Activated T-helper 1 cell treated with anti-CD3 and anti-CD28 coated beads, Interleukin-12 subunit alpha, Interleukin-12 subunit beta, Interleukin-2, Interleukin-4 antibody, amounts not matched to agents 30 ng/mL and 10 ng/mL and 1 ng/mL, durations not matched to agents 14 hours and 24 hours and 36 hours (primary cell): ENCODE measurements at places on chromosomes 11 and 22. TPM values are rescaled to one million over a fixed set of nuclear protein-coding genes. Genes with fewer than 3 reads are reported as not detected.

PLET1 gene
- not detected in 2 replicates for total RNA-seq

CELSR1 gene
- total RNA-seq: 0.39 and 0.44 TPM in 2 replicates

CSNK2A3 gene
- 1.2 TPM in 2 replicates for total RNA-seq

OR5B21 gene
- not detected in 2 replicates for total RNA-seq

DNA sequence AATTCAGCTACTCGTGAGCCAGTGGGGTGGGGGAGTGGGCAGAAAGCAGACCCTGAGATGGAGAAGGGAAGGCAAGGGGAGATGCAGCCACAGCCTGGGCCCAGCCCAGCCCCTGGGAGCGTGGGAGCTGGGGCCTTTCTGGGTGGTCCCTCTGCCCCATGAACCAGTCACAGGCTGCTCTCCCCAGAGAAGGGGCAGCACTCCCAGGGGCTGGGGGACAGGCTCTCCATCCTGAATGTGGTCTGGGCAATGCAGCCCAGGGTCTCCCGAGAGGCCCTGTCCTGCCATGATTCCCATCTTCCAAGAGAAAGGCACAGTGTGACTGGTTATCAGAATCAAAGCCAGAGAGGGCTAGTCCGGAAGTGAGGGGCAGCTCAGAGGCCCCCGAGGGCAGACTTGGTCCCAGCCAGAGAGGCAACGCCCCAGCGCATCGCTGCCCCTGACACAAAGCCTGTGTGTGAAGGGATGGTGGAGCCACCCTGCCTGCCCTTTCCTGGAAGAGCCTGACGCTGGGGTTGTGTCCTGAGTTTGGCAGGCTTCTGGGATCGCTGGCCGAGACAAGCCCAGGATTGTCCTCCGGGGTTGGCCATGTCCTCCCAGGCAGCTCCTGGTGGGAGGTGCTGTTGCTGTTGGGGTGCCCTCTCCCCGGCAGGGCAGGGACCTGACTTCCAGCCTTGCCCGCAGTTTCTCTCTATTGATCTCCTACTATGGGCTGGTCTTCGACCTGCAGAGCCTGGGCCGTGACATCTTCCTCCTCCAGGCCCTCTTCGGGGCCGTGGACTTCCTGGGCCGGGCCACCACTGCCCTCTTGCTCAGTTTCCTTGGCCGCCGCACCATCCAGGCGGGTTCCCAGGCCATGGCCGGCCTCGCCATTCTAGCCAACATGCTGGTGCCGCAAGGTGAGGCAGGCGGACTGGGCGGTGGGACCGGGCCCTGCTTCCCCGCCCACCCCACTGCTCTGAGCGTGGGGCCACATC lies 23.8 kb upstream of the SLC22A12 start:
- no peak overlapping the region for H3K4me3 ChIP-seq
- H3K27ac ChIP-seq: no peak overlapping the region
- DNase-seq: no peak
- H3K27me3 ChIP-seq: no peaks in the 10 kb centered on the region

- peak overlapping the region; percentile 58 for H3K4me3 ChIP-seq
- H3K27me3 ChIP-seq: peaks cover 37% of the 10 kb centered on the region
- peaks cover 5% of the 10 kb centered on the region for H3K4me1 ChIP-seq
- H3K27ac ChIP-seq: no peak overlapping the region
Measured at GRCh38 chr22:46538814-46539160, 1.4 kb upstream of the CELSR1 start.

- H3K27ac ChIP-seq: no peak overlapping the region
- no peak overlapping the region for H3K4me3 ChIP-seq
- no peaks in the 10 kb centered on the region for H3K4me1 ChIP-seq
- no peak for DNase-seq
- H3K36me3 ChIP-seq: no peaks in the 10 kb centered on the region
Measured at GRCh38 chr22:47114813-47115517, 352.5 kb downstream of the TBC1D22A start.

DNA sequence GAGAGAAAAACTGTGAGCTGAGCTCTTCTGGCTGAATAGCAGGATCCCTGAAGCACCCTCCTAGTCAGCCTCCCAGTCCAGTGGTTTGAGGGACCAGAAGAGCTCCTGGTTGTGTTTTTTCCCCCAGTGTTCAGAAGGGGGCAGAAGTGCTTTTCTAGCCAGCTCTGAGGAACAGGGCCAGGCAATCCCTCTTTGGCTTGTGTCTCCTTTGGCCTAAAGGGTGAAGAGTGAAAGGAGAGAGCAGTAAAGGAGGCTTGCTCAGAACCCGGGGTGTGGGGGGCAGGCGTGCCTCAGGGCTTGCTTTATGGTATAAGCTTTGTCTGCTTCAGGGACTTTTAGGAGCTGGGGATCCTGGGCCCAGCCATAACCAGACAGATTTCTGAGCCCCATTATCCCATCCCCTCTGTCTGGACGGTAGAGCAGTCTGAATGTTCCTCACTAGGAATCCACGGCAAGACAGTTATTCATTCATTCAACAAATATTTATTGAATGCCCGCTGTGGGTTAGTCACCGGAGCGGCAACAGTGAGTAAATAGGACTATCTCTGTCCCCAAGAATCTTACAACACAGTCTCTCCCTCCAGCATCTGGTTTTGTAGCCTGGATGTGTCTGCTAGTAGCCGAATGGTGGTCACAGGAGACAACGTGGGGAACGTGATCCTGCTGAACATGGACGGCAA lies 14.5 kb downstream of the ACP2 start:
- H3K4me1 ChIP-seq: peaks cover 41% of the 10 kb centered on the region
- H3K27ac ChIP-seq: peak overlapping the region; percentile 83
- DNase-seq: no peak
- no peaks in the 10 kb centered on the region for H3K27me3 ChIP-seq

DNA sequence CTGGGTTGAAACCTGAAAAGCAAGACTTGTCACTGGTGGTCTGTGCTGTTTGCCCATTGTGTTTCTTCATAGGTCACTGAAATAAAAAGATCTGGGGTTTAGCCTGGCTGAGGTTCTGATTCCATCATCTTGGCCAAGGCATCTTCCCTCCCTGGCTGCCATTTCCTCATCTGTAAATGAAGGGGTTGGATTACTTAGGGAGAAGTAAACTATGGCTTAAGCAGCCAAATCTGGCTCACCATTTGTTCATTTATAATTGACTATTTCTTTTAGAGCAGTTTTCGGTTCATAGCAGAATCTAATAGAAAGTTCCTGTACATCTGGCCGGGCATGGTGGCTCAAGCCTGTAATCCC lies 52.3 kb upstream of the YWHAH start:
- peaks cover 12% of the 10 kb centered on the region for H3K36me3 ChIP-seq
- H3K4me3 ChIP-seq: no peak overlapping the region
- no peak for DNase-seq
- H3K4me1 ChIP-seq: no peaks in the 10 kb centered on the region
- H3K27ac ChIP-seq: no peak overlapping the region

- no peaks in the 10 kb centered on the region for H3K36me3 ChIP-seq
- peaks cover 13% of the 10 kb centered on the region for H3K4me1 ChIP-seq
- H3K27ac ChIP-seq: no peak overlapping the region
- no peak overlapping the region for H3K4me3 ChIP-seq
Measured at GRCh38 chr22:36397131-36398093, 9.6 kb upstream of the MYH9 start.

- H3K4me3 ChIP-seq: no peak overlapping the region
- DNase-seq: no peak
- no peaks in the 10 kb centered on the region for H3K36me3 ChIP-seq
- no peaks in the 10 kb centered on the region for H3K27me3 ChIP-seq
- H3K27ac ChIP-seq: no peak overlapping the region
Measured at GRCh38 chr11:96696731-96697130, 306.9 kb downstream of the JRKL start.

DNA sequence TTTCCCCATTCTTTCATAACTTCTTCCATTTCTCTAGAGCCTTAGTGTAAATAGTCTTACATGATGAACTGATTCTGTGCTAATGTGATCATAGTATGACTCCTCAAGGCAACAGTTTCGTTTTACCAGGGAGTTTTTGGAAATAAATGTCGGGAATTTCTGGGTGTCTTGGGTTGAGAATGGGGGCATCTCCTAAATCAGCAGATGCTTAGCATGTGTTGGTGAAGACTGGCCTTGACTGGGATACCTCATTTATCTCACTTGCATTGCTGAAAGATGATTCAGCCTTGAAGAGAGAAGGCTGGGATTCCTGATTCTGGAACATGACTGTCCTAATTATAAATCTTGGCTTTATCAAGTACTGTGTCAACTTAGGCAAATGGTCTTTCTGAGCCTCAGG lies 115.7 kb upstream of the C11orf87 start:
- no peaks in the 10 kb centered on the region for H3K36me3 ChIP-seq
- no peak for DNase-seq
- no peaks in the 10 kb centered on the region for H3K4me1 ChIP-seq

- no peaks in the 10 kb centered on the region for H3K36me3 ChIP-seq
- no peak overlapping the region for H3K27ac ChIP-seq
- no peak overlapping the region for H3K4me3 ChIP-seq
- DNase-seq: no peak
- H3K27me3 ChIP-seq: no peaks in the 10 kb centered on the region
Measured at GRCh38 chr11:129610545-129610944, 205.1 kb upstream of the TMEM45B start.

DNA sequence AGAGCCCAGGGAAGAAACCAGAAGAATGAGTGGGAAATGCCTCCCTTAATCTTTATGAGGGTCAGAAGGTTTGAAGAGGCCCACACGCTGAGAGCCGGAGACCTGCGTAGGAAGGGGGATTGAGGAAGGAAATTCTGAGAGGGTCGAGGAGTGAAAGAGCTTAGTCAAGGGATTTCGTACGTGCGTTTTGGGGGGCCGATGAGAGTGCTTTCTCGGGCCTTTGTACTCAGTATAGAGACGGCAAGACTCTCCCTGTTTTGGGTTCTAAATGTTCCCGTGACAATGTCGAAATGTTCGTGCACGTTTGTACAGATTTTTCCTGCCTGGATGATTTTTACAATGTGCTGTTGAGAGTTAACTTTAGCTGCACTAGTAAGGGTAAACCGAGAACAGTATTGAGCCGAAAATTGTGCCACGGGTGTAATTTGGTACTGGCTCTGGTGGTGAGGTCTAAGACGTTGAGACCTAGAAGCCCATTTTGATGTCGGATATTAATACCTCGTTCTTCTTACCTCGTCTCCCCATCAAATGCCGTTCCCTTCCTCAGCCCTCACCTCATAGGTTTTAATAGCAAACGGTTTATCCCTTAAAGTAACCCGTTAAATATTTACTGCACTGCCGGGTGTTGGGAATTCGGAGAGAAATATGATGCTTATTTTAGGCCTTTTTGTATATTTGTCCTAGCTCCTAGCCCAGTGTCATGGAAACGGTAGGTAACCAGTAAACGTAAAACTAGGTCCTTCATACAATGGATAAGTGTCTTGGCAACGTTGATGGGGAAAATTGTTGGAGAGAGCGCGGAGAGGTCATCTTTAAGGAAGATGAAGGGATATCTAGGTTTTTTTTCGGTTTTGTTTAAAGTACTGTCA lies 734 bp downstream of the C11orf58 start:
- peaks cover 19% of the 10 kb centered on the region for H3K36me3 ChIP-seq
- no peak for DNase-seq
- H3K4me3 ChIP-seq: no peak overlapping the region
- H3K4me1 ChIP-seq: peaks cover 32% of the 10 kb centered on the region
- H3K27ac ChIP-seq: no peak overlapping the region

GRCh38 chr11:41309111-41309522 lies 150.3 kb downstream of the LRRC4C start:
- no peaks in the 10 kb centered on the region for H3K4me1 ChIP-seq
- no peak for DNase-seq
- H3K27ac ChIP-seq: no peak overlapping the region
- no peak overlapping the region for H3K4me3 ChIP-seq

DNA sequence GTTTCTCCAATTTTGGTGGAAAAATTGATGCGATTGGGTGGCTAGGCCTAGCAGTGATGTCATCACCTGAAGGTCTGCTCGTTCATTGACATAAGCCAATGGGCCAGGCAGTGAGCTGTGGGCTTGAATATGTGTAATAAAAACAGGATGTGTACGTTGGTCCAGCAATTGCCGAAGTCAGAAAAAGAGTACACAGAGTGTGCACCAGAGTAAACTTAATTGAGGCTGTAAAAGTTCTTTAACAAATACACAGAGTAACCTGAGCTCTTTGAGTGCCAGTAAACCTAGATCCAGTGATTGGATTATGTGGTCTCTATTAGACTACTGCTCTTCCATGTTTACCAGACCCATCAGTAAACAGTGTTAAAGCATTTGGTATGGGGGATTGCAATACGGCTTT lies 13.0 kb upstream of the GLYATL1 start:
- H3K4me3 ChIP-seq: no peak overlapping the region
- peaks cover 6% of the 10 kb centered on the region for H3K27me3 ChIP-seq
- peaks cover 16% of the 10 kb centered on the region for H3K4me1 ChIP-seq

DNA sequence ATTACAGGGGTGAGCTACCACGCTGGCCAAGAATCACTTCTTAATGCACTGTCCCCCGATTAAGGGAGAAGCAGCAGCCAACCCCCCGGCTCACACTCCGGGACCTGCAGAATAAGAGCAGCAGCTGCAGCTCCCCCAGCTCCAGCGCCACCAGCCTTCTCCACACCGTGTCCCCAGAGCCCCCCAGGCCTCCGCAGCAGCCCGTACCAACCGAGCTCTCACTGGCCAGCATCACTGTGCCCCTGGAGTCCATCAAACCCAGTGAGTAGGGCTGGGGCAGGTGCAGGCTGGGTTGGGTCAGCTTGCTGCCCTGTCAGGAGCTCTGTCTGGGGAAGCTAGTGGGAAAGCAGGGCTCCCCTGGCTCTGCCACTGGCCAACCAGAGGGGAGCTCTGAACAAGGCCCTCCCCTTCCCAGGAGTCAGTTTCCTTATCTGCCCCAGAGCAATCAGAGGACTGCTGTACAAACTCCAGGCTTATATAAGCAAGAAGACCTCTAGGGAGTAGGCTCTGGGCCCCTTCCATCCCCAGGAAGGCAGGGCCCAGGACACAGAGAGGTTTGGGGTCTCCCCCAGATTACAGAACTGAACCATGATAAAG lies 8.5 kb upstream of the SH3BP1 start:
- no peak for DNase-seq
- H3K4me1 ChIP-seq: peaks cover 62% of the 10 kb centered on the region
- peaks cover 2% of the 10 kb centered on the region for H3K36me3 ChIP-seq
- no peaks in the 10 kb centered on the region for H3K27me3 ChIP-seq

DNA sequence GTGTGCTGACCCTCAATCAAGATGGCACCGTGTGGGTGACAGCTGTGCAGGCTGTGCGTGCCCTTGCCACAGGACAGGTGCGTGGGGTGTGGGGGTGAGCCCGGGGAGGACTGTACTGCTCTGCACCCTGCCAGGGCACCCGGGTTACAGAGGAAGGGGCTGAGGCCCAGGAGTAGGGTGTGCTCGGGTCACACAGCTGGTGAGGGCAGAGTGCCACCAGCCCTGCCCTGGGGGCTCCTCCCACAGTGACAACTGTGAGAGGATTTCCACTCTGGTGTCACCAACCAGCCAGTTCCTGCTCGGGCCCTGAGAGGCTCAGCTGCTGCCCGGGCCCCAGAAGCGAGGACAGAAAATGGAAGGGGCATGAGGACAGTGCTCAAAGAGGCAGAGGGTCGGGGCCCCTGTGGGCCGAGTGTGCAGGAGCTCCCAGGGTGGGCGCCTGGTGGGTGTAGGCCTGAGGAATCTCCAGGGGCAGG lies 20.5 kb downstream of the TRMU start:
- no peaks in the 10 kb centered on the region for H3K4me1 ChIP-seq
- no peak overlapping the region for H3K4me3 ChIP-seq
- H3K27ac ChIP-seq: no peak overlapping the region
- DNase-seq: no peak
